ENCODE measurements at places on chromosomes 12 and 14.

DNA sequence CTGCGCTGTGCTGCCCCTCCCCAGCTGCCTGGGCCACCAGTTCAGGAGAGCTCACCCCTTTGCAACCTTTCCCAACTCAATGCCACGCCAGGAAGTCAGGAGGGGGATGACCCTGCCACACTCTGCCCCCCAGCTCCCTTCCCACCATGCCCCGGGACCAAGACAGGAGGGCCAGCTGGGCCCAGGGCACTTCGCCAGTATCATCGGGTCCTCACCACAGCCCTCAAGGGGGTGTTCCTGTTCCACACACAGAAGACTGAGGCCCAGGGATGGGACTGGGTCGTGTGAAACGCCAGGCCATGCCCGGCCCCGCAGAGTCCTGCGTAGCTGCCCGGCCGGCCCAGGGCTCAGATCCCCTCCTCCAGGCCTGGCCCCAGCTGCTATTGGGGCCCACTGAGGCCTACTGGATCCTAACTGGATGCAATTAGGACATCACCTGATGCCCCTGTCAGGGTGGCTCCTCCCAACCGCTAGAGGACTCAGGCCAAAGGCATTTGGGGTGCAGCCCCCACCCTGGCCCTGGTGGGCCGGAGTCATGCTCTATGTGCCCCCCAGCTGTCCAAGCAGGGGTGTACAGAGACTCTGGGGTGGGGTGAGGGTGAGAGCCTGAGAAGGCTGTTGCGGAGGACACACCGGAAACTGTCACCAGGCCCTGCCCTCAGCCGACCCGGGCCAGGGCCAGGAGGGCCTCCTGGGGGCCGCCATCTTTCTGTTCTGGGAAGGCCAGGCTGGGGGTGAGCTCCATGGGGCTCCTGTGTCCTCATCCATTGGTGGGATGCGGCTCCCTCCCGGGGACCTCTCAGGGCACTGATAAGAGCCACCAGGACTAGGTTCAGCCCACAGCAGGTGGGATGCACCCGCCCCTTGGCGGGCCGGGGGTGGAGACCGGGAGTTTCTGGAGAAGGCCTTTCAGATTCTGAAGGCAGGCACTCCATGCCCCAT lies 29.3 kb upstream of the ANKRD9 start:
- DNase-seq = no peak

- DNase-seq = no peak
Measured at GRCh38 chr14:90573385-90574105, 176.7 kb downstream of the CALM1 start.

DNA sequence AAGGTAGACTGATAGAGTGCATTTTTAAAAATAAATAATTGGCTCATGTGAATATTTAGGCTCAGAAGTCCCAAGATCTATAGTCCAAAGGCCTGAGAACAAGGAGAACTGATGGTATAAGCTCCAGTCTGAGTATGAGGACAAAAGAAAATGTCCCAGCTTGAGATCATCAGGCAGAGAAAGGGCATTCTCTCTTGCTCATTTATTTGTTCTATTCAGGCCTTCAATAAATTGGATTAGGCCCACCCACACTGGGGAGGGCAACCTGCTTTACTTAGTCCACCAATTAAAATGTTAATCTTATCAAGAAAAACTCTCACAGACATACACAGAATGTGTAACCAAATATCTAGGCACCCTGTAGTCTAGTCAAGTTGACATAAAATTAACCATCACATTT lies 644.4 kb upstream of the MDGA2 start:
- no peak for DNase-seq

GRCh38 chr12:60231303-60231702 lies 635.5 kb downstream of the SLC16A7 start:
- no peak for DNase-seq

DNA sequence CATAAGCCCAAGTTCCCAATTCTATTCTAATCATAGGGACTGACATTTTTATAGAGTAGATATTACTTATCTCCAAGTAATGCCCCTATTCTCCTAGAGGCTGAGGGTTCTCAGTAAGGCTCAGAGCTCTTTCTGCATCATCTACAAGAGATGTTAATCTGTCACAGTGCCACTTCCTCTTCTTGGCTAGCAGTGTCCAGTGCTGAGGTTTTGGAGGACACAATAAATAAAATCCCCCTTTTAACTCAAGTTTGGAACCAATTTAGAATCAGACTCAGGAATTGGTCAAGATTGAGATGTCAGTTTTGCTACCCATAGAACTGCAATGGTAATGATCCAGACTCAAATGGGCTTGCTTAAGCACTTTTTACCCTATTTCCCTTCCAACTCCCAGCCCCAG lies 154.1 kb upstream of the ARID2 start:
- DNase-seq = no peak

- DNase-seq = no peak
Measured at GRCh38 chr14:54568821-54569595, 2.1 kb downstream of the SAMD4A start.

DNA sequence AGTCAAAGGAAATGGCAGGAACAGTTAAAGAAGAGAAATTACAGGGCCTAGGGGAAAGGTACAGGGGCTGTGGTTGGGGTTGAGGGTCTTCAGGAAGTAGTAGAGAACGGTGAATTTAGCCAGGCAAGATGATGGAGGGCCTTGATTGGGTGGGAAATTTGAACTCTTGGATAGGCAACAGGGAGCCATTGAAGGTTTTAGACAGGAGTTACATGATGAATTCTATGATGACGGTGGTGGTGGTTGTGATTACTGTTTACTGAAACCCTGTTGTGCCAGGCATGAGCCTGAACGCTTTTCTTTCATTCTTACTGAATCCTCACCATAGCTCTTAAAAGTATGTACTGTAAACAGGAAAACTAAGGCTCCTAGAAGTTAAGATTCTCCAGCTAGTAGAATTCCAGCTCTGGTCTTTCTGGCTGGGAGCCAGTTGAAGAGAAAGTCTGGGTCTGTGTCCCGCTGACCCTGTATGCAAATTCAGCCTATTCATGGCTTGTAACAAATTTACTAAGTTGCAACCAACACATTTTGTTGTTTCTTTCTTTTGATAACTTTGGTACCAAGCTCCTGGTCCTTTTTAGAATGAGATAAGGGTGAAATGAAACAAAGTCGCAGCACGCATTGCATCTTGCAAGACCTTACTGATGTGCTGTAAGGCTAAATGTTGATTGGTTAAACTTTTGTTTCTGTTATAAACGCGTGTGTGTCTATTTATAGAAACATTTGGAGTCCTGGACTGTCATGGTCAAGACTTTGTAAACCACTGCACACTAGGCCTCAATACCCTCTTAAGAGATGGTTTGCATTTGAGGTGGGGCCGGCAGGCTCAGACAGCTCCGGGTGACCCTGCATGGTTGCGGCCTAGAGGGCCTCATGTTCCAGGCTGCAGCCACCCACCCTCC lies 6.0 kb downstream of the ORAI1 start:
- no peak for DNase-seq

- DNase-seq = no peak
Measured at GRCh38 chr14:64210216-64210615, 84.0 kb downstream of the ESR2 start.

- no peak for DNase-seq
Measured at GRCh38 chr12:131940141-131940547, 9.6 kb upstream of the EP400 start.

DNA sequence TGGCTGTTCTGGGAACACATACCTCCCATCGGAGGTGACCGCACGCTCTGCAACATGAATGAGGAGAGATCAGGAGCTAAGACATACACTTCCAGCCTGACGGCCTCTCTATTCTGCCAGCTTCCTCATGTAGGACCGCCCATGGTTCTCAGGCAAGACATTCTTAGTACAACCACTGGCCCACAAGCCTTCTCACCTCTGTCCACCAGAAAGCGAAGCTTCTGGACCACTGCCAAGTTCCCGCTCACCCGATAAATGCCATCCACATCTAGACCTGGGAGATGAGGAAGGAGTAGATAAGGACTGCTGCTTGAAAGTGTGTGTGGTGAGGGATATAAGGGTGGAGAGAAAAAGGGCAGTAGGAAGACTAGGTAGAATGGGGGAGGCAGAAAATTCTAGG lies 5.2 kb downstream of the ARHGAP9 start:
- DNase-seq = no peak

GRCh38 chr12:103279444-103279843 lies 216.3 kb downstream of the C12orf42 start:
- no peak for DNase-seq

DNA sequence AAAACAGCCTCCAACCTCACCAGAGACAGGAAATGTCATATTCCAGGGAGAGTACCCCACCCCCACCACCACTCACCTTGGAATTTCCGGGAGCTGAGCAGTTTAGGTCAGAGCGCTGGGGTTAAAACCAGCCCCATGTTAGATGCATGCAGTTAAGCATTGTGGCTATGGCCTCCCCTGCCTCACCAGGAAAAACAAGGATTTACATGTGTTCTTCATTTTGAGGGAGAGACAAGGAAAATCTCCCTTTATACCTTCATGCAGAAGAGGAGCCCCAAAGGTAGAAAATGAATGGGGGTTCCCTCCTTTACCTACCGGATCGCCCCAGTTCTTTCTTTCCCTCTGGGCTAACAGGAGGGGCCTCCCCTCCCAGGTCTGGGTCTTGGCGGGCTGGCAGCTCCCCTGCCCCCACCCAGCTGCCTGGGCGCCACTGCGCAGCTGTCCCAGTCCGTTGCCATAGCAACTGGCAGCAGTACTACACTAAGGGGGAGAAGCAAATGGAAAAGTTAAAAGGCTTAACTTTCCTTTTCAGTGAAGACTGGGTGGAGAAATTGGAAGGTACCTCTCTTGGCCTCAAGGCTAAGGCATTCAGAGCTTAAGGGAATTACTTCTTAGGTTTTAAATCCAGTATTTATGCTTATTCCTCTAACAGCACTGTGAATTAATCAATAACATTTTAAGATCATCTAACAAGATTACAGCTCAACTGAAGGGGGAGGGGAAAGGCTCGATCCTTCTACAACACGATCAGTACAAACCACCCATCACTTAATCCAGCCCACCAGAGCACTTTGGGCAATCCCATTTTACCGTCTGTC lies 20.5 kb downstream of the CBX5 start:
- DNase-seq = peak; percentile 11

DNA sequence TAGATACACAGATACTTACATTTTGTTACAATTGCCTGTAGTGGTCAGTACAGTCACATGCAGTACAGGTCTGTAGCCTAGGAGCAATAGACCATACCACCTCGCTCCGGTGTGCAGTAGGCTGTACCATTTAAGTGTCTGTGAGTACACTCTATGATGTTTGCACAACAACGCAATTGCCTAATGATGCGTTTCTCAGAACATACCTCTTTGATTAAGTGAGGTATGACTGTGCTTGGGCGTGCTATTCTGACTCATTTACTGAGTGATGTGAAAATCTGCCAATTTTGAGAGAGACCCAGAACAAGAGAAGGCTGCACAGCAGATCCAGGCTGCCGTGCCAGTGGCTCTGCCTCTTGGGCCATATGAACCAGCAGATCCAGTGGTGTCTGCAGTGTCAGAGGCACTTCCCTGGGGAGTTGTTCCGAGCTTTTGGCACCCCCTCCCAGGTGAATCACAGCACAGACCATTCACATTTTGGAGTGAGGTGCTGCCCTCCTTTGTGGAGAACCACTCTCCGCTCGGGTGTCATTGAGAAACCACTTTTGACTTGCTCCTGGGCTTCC lies 20.4 kb downstream of the DLK1 start:
- no peak for DNase-seq

GRCh38 chr12:90338365-90338764 lies 616.6 kb downstream of the CCER1 start:
- no peak for DNase-seq

GRCh38 chr12:6866163-6866919 lies 990 bp upstream of the TPI1 start:
- DNase-seq = no peak

GRCh38 chr12:90199006-90199405 lies 490.4 kb upstream of the ATP2B1 start:
- DNase-seq = no peak

DNA sequence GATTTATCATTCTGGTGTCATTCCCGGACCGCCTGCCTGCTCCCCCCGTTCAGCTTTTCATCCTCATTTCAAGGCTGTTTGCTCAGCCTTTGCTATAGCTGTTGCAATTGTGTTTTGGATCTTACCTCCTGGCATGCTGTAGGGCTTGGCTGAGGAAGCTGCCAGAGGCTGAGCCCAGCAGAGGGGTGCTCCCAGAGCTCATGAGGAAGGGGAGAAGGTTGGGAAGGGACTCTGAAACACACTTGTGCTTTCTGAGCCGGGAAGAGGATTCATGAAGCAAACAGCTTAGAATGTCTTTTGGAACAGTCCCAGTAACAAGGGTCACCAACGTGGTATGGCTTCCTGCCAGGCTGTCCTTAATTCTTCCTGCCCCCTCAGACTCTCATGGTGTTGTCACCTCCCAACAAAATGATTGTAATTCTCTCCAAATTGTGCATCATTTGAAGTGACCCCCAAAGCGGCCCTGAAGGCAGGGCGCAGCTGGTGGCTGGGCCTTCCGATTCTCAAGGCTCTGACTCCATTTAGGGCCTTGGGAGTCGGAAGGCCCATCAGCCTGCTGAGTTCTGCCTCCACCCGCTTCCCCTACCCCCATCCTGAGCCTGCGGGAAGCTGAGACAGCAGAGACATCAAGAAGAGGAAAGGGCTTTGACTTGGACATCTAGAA lies 111.9 kb upstream of the ARHGAP5 start:
- DNase-seq = no peak

DNA sequence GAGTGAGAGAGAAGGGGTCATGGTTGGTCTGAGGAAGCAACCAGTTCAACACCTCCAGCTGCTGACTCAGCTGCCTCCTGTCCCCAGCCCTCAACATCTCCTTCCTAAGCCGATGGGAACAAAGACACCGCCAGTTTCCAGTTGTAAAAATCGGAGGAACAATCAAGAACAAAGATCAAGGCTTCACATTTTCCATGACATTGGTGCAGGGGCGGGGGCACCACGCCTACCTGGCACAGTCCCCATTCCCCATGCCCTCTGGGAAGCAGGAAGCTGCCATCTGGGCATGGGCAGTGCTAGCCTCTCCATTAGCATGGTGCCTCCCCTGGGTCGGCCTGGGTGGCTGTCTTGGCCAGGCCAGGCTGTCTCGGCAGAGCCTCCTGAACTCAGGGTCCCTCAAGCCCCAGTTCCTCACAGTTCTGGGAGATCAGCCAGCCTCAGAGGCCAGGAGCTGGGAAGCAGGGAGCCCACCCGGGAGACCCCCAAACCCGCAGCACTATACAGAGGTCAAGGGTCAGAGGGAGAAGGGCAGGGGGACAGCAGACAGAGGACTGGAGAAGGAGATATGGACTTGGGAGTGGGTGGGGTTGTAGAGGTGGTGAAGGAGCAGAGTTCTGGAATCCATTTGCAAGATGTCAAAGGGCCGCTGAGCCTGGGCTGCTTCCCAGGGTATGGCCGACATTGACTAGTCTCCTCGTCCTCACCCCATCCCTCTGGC lies 19.6 kb upstream of the TMEM106C start:
- no peak for DNase-seq

GRCh38 chr12:105956662-105957457 lies 181.9 kb downstream of the NUAK1 start:
- no peak for DNase-seq

GRCh38 chr14:66568220-66568619 lies 60.3 kb downstream of the GPHN start:
- no peak for DNase-seq

GRCh38 chr14:75513911-75514672 lies 8.2 kb upstream of the BATF start:
- no peak for DNase-seq

- no peak for DNase-seq
Measured at GRCh38 chr14:68703093-68703492, 89.8 kb downstream of the ZFP36L1 start.

GRCh38 chr14:95808371-95808770 lies 68.3 kb upstream of the TUNAR start:
- DNase-seq = no peak

- peak; percentile 62 for DNase-seq
Measured at GRCh38 chr12:54603173-54603814, 14.8 kb upstream of the PPP1R1A start.

GRCh38 chr12:22856178-22856577 lies 231.2 kb downstream of the ETNK1 start:
- DNase-seq = no peak

Data from activated T-cell treated with anti-CD3 and anti-CD28 coated beads for 4 hours (primary cell).